ENCODE measurements at places on chromosomes 7 and 10.

DNA sequence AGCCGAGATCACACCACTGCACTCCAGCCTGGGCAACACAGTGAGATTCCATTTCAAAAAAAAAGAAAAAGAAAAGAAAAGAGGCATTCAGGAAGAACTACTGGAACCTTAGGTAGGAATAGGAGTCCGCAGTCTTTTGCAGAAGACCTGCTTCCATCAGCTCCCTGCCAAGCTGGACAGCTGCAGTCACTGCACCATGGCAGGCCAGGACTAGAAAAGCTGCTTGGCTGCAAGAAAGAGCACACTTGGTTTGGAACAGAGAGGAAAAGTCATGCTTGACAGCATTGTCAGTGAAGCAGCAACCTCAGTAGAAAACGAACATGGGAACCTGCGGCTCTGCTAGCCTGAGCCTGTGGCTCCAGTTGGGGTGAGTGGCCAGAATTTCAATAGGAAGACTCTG is 104.3 kb downstream of the MARCHF5 start:
- no peak for DNase-seq

GRCh38 chr10:9957351-9957750 is 1060.3 kb upstream of the CELF2 start:
- DNase-seq, result no peak

GRCh38 chr7:39882148-39882784 is 67.8 kb upstream of the CDK13 start:
- no peak for DNase-seq

DNA sequence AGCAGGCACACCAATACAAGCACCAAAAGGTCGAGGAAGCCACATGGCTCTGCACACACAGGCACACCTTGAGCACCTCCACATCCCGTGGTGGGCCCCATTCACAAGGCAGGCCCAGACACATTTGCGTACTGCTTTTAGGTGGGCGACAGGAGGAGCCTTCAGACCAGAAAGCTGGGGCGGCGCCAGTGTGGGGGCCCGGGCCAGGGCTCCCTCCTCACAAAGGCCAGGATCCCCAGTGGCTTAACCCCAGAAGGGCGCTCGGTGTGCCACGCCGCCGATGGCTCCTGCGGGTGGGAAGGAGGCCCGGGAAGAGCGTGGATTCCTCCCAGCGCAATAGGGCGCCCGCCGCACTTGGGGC is 2.8 kb upstream of the SMARCD3 start:
- no peak for DNase-seq

DNA sequence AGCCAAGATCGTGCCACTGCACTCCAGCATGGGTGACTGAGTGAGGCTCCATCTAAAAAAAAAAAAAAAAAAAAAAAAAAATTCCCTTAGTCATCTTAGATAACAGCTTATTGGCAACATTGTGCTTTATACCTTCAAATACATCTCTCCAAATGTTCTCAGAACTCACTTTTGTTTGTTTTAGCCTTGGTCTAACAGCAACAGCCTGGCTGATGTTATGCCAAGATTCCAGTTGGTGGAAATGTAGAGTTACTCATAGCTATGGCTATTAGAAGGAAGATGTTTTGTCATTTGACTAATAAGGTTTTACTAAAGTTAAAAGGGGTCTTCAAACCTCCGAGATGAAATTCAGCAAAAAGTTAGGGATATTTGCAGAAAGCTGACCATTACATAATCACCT is 481.4 kb downstream of the NEBL start:
- DNase-seq, result no peak

GRCh38 chr10:77823811-77824542 is 102.6 kb downstream of the DLG5 start:
- DNase-seq, result no peak

- DNase-seq, result no peak
Observed at GRCh38 chr7:28032738-28033380, 147.7 kb downstream of the JAZF1 start.

DNA sequence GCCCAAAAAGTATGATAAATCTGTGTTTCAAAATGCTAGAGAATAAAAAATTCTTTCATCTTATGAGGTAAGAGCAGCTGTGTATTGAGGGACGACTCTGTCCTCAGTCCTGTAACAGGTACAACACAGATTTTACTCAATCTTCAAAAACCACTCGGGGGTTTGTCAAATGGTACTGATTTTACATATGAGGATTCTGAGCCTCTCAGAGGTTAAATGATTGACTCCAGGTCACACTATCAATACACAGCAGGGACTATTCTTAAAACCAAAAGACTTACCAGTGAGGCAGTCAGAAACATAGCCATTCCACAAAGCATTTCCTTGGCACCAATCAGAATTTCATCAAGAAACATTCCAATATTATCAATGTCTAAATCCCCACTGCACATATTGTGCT is 95.5 kb downstream of the SGMS1 start:
- DNase-seq, result no peak

- no peak for DNase-seq
Observed at GRCh38 chr7:121755818-121756552, 117.0 kb upstream of the PTPRZ1 start.

All from vagina (tissue), 2 donors.